ENCODE measurements at places on chromosomes 2 and 18. TPM values are rescaled to one million over a fixed set of nuclear protein-coding genes. Genes with fewer than 3 reads are reported as not detected.

Gene ELOA2
- not detected for polyA plus RNA-seq

Gene NEU2
- not detected for polyA plus RNA-seq

Gene ZNF516
- 17.8 TPM for polyA plus RNA-seq

Gene TRIM54
- not detected for polyA plus RNA-seq

Gene GDF7
- polyA plus RNA-seq: 0.03 TPM

All from GM23248 (cell line).